ENCODE measurements at places on chromosomes 12 and 14. TPM values are rescaled to one million over a fixed set of nuclear protein-coding genes. Genes with fewer than 3 reads are reported as not detected.
A peak's percentile ranks its signal among the peaks of the same experiment; 100 is the strongest.

DNA sequence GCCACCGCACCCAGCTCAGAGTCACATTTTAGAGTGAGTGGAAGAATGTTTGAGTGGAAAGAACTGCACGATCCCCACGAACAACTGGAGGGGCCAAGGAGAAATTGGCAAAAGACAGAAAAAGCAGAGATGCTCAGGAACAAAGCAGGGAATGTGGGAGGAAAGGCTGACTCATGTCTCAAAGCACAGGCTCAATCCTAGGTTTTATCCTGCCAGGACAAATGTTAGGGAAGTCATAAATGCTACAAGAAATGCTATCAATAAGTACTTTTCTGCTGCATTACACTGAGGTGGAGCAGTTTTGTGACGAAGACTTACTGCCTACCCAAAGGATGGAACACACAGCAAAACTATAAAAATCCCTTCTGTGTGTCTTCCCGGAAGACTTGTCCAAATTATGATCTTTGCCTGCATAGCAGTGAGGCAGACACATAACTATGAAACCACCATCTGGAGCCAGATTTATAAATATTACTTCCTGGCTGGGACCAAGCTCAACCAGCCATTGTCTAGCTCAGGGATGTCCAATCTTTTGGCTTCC lies 26.7 kb downstream of the NIN start:
- peak; percentile 84 for DNase-seq

DNA sequence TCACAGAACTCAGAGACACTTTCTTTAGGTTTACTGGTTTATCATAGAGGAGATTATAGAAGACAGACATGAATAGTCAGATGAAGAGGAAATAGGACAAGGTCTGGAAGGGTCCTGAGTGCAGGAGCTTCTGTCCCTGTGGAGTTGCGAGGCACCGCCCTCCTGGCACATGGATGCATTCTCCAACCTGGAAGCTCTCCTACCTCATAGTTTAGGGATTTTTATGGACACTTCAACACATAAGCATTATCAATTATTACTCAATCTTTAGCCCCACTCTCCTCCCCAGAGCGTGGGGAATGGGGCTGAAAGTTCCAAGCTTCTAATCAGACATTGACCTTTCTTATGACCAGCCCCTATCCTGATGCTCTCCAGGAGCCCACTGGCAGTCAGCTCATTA lies 12.6 kb upstream of the KRT7 start:
- no peak for DNase-seq

DNA sequence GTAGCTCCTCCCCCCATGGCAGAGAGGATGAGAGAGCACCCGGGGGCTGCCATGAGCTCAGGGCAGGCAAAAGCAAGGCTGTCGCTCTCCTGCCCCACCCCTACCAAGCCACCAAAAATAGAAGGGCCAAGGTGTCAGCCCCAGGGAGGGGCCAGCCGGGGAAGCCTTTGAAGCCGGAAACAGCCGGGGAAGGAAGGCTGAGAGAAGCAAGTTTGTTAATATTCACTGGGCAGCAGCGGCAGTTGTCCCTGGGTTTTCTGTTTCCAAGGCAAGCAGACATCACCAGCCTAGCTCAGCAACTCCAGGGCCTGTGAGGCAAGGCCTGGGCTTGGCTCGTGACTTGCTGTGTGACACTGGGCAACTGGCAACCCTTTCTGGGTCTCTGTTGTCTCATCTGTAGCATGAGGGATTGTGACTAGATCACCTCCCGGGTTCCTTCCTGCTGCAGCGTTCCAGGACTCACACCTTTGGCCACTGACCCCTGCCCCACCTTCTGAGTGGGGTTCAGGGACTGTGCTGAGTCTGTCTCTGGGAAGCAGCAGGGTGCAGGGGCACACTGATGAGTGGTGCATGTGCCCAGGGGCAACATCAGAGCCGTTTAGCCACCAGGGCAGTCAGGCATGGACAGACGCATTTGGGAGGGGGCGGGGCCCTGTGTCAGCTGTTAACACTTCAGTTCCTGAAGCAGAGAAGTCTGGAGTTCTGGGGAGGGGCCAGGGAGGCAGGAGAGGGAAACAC lies 24.3 kb downstream of the SYNDIG1L start:
- DNase-seq = peak; percentile 3

DNA sequence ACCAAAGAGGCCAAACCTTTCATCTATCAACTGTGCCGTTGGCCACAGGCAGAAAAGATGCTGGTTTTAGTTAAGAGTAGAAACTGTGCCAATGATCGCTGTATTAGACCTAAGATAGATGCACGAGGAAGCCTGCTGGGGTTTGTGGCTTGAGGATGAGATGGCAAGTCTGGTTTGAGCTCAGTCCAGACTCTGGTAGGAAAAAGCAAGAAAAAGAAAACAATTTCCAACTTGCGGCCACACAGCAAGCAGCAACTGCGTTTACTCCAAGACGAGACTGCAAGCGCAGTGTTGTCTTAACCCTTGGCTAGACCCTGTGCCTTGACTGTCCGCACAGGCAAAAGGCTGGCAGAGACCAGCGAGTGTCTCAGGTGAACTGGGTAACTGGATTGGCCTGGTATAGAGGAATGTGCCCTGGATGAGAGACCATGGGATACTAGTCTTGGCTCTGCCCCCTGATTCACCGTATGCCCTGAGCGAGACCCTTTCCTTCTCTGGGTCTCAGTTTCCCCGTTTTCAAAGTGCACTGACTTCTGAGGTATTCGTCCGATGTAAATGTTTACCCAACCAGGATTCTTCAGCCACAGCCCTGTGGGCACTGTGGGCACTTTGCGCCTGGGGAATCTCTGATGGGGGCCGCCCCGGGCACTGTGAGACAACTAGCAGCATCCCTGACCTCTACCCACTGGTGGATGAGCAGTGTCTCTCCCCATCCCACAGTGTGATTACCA lies 113.4 kb downstream of the DICER1 start:
- no peak for DNase-seq

DNA sequence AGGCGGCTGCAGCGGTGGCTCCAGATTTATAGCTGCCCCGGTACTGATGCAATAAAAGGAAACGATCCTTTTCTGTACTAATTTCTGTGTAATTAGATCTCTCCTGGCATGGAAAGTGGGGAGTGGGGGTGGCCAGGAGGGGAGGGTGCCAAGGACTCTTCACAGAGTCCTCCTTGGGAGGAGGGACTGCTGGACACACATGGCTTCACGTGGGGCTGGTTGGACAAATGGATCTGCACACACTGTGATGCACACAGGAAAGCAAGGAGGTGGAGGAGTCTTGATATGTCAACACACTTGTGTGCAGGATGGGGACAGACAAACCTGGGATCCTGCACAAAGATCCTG lies 23.8 kb upstream of the ATP5MC2 start:
- DNase-seq = no peak

DNA sequence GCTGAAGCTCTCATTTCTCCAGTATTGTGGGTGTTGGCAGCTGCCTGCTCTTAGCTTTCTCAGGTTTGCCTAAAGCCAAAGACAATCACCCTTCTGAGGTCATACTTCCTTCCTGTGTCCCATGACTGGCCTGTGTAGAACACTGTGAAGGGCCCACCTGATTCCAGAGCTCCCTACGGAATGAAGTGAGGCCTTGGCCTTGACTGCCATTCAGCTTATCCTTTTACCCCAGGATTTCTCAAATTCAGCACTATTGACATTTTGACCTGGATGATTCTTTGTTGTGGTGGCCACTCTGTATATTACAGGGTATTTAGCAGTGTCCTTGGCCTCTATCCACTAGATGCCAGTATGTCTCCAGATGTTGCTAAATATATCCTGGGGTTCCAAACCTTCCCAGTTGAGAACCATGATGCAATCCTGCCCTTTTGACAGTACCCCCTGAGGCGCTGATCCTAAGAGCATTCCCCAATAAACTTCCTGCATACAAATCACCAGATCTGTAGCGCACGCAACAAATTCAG lies 112.3 kb upstream of the KRR1 start:
- DNase-seq = peak; percentile 70

- DNase-seq = no peak
These were observed 1.9 kb downstream of the TRIM9 start for GRCh38 chr14:51092965-51093364.

DNA sequence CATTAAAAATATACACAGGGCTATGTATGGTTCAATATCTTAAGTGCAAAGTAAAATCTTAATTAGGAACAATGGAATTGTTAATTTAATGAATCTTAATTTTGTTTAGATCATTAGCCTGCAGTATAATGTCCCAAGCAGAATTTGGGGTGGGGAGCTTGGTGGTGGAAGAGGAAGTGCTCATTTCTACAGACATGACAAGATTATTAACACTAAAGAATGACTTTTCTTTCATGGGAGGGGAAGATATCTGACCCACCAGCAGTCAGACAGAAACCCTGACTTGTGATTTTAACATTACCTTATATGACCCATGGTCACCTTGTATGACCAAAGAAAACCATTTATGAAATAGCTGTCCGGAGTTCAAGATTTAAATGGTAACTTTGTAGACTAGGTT lies 41.3 kb upstream of the HIF1A start:
- DNase-seq = no peak

DNA sequence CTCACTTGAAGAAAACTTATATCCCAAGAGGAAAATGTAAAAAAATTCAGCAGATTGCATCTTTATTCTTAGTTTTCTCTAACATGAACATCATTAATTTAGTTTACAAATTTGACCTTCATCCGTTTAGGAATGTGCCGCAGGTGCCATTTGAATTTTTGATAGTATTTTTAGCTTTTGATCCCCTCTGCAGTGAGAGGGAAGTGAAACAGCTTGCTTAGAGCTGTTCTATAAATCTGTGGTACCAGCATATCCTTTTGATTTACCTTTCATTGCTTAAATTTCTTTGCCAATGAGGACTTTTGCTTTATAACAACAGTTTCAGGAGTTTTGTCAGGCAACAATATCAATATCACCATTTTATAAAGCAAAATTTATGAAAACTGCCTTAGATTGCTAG lies 32.7 kb downstream of the DUSP6 start:
- DNase-seq = no peak

GRCh38 chr12:120139958-120140357 lies 23.4 kb upstream of the RAB35 start:
- DNase-seq = peak; percentile 9

DNA sequence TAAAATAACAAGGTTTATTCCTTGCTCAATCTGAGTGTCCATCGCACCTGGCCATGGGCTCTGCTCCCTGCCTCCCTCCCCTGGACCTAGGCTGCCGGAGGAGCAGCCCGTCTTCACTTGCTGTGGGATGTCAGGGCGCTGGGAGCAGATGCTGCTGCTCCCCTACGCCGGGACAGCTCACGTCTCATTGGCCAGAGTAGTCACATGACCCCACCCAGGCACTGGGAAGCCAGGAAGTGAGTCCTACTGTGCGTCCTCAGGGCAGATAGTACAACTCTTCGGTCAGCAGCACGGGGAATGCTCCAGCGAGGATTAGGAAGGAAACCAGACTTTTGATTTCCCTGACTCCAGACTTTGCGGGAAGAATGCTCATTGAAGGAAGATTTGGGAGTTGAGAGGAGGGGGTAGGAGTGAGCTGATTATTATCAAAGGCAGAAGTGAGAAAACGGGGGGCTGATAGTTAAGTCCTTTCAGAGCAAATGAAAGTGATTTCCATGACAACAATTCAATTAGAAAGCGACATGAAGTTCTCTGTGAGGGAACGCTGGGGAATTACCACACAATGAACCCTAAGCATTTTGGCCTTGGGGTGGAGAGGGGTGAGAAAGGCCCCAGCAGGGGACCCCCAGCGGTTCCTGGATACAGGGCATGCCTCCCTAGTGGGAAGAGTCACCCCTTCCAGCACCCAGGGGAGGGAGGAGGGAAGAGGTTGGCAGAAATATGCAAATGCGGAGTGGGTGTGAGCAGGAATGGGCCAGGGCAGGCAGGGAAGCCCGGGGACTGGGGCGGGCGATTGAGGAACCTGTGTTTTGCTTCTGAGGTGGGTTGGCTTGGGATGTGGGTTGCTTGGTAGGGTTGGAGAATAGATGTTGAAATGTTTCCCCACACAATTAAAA lies 215.5 kb downstream of the AACS start:
- no peak for DNase-seq

GRCh38 chr12:96258104-96258961 lies 64.2 kb downstream of the ELK3 start:
- peak; percentile 74 for DNase-seq

DNA sequence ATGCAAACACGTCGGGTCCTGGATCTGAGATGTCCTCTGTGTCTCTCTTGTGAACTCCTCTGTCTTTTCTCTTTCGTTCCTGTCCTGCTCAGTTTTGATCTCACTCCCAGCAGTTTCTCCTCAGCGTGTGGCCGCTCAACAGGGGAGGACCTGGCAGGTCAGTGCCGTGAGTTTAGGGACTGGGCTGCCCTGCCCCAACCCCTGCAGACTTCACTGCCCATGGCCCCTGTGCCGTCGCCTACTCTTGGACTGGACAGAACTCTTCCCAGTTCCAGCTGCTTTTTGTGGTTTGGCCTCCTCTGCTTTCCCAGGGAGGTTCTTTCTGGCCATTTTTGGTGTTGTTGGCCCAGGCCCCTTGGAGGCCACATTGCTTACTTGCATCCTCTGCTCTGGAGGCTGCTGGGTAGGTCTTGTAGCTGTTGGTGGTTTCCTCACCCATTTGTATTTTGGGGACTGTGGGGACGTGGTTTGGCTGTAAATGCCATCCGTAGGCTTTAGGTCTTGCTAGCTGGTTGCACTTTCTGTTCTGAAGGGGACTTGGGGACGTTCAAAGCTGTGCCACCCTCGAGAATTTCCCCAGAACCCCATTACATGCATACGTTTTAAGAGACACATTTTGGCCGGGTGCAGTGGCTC lies 20.0 kb upstream of the DNAH10 start:
- no peak for DNase-seq

- DNase-seq = peak; percentile 2
These were observed 178.5 kb upstream of the OR4E1 start for GRCh38 chr14:21852061-21852664.

DNA sequence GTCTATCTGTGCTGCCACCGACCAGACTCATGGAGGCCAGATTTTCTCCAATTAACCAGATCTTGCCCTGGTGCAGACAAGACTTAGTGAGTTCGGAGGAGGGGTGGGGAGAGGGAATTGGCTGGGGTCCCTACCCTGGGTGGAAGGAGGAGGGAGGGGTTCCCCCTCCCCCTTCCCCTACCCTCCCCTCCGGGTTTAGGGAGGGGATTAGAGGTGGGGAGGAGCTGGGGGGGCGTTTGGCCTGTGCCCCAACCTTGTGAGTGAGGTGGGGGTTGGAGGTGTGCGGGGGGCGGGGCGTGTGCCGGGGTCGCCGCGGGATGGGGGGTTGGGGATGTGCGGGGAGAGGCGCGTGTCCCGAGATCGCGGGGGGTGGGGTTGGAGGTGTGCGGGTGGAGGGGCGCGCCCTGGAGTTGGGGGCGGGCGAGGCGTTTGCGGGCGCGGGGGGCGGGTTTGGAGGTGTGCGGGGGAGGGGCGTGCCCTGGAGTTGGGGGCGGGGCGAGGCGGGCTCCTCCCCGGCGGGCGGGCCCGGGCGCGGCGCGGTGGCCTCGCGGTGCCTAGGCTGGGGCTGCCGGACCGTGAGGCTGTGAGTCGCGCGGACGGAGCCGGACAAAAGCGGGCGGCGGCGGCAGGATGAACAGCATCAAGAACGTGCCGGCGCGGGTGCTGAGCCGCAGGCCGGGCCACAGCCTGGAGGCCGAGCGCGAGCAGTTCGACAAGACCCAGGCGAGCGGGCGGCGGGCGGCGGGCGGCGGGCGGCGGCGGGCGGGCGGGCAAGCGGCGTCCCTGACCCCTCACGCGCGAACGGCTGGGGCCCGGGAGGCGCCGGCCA lies at the start of gene HIP1R:
HIP1R (plus strand) TSS at position 537 of the 829 bp plus-strand sequence; CDS start at position 631, 94 bp downstream.
- DNase-seq = peak; percentile 16

- DNase-seq = peak; percentile 4
These were observed 11.6 kb upstream of the SYNDIG1L start for GRCh38 chr14:74437496-74438053.

KRT4 gene
- not detected for total RNA-seq

EML1 gene
- 34.5 TPM for total RNA-seq

OR4N5 gene
- not detected for total RNA-seq

KRT78 gene
- not detected for total RNA-seq

MTA1 gene
- 52.7 TPM for total RNA-seq

VDR gene
- 8.2 TPM for total RNA-seq

INHBE gene
- 1.7 TPM for total RNA-seq

FAIM2 gene
- total RNA-seq = 3.9 TPM

MMP19 gene
- 9.7 TPM for total RNA-seq

All from fibroblast of villous mesenchyme (primary cell).